Bronchus fibroblast of lung (primary cell): ENCODE measurements at places on chromosomes 2 and 18. TPM values are rescaled to one million over a fixed set of nuclear protein-coding genes. Genes with fewer than 3 reads are reported as not detected.

The KCNJ13 gene
- total RNA-seq, result not detected in 2 replicates

The BMP10 gene
- total RNA-seq, result not detected in 2 replicates

The DLGAP1 gene
- total RNA-seq, result 0.34 and 0.45 TPM in 2 replicates

The TANC1 gene
- total RNA-seq, result 13.1 and 13.8 TPM in 2 replicates

The MLPH gene
- total RNA-seq, result 26.6 and 27.2 TPM in 2 replicates

The HOXD10 gene
- total RNA-seq, result not detected in 2 replicates

The PHLPP1 gene
- 5.1 and 5.5 TPM in 2 replicates for total RNA-seq

The CROCC2 gene
- total RNA-seq, result not detected in 2 replicates

The CYBRD1 gene
- 38.7 and 40.5 TPM in 2 replicates for total RNA-seq

The COLEC11 gene
- total RNA-seq, result 0.50 and 0.59 TPM in 2 replicates

The EFEMP1 gene
- 216 and 229 TPM in 2 replicates for total RNA-seq

The LHCGR gene
- not detected in 2 replicates for total RNA-seq

The TMEM163 gene
- not detected in 2 replicates for total RNA-seq

The CRYBA2 gene
- not detected in 2 replicates for total RNA-seq

The VSNL1 gene
- total RNA-seq, result 0.17 and 1.0 TPM in 2 replicates

The UGT1A8 gene
- not detected in 2 replicates for total RNA-seq

The IL36RN gene
- not detected in 2 replicates for total RNA-seq

The PLEK gene
- total RNA-seq, result under 0.01 TPM in 1 of 2 replicates, not detected in the other

The DSEL gene
- total RNA-seq, result 18.0 and 21.5 TPM in 2 replicates

The RGPD3 gene
- total RNA-seq, result under 0.01 TPM in 1 of 2 replicates, not detected in the other

The CXCR1 gene
- total RNA-seq, result not detected in 2 replicates

The CPO gene
- total RNA-seq, result not detected in 2 replicates

The IL36B gene
- not detected in 2 replicates for total RNA-seq

The GDF7 gene
- not detected in 2 replicates for total RNA-seq

The CNGA3 gene
- not detected in 2 replicates for total RNA-seq

The GPR45 gene
- total RNA-seq, result not detected in 2 replicates

The MARCO gene
- total RNA-seq, result not detected in 2 replicates

The CRYGC gene
- total RNA-seq, result not detected in 2 replicates
